NCI-H2107 (cell line): ENCODE measurements at places on chromosomes 13 and 19.

DNA sequence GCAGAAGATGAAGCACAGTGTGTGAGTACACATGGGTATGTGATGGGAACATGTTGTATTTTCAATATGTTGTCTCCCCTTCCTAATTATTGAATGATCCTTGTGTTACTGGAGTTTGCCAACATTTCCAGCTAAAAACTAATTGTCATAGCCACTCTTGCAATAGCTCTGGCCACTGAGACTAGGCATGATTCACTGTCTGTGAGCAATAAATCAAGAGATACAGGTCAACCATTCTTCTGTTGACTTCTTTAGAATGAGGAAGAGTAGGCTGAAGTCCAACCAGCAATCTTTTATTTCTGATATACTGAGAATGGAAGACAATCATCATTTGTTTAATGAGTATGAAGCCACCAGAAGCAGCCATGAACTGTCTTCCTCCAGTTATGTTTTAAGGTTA lies 413.9 kb downstream of the SLITRK5 start:
- no peak for DNase-seq

GRCh38 chr13:108200781-108201398 lies 14.4 kb downstream of the LIG4 start:
- no peak for DNase-seq

- DNase-seq, result no peak
These were observed 4.3 kb downstream of the BBC3 start for GRCh38 chr19:47226426-47227351.

DNA sequence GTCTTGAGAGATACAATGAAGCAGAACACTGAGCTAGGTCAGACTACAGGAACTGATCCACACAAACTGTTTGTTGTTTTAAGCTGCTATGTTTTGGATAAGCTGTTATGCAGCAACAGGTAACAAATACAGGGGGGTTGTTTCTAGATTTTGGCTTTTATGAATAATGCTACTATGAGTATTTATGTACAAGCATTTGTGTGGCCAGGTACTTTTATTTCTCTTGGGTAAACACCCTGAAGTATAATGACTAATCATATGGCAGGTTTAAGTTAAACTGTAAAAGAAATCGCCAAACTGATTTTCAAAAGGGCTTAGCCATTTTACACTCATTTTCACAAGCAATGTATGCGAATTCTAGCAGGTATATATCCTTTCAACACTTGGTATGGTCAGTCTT lies 166.0 kb downstream of the DNAJC3 start:
- DNase-seq, result no peak

DNA sequence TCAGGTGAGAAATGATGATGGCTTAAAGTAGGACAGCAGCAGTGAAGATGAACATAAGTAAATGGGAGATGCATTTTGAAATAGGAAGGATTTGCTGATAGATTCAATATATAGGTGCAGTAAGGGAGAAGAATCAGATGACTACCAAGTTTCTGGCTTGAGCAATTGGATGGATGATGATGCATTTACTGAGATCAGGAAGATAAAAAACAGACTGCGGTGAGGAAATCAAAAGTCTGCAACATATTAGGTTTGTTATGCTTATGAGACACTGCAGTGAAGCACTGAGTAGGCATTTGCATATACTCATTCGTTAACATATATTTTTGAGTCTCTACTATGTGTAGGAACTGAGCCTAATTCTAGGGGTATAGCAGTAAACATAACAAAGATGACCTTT lies 184.2 kb downstream of the LACC1 start:
- no peak for DNase-seq

DNA sequence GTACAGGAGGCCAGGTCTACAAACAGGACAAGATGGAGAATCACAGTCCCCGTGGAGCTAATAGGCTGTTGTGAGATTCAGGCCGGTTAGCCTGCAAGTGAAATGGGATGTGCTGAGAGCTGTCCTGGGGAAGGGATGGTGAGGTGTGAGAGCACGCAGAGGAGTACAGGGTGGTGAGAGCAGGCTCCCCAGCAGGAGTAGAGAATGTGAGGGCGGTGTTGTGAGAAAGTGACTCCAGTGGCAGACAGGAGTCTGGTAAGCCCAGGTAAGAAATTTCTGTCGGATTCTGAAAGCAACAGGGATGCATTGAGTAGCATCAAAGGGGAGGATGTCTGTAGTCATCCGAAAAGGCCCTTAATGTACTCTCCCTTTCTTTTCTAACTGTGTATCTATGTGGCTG lies 50.7 kb upstream of the GPR183 start:
- no peak for DNase-seq
